Stimulated activated CD8-positive, alpha-beta memory T cell treated with anti-CD3 and anti-CD28 coated beads, Interleukin-7, amount 100 ng/mL, for 24 hours (primary cell): ENCODE measurements at places on chromosomes 16 and 17.

DNA sequence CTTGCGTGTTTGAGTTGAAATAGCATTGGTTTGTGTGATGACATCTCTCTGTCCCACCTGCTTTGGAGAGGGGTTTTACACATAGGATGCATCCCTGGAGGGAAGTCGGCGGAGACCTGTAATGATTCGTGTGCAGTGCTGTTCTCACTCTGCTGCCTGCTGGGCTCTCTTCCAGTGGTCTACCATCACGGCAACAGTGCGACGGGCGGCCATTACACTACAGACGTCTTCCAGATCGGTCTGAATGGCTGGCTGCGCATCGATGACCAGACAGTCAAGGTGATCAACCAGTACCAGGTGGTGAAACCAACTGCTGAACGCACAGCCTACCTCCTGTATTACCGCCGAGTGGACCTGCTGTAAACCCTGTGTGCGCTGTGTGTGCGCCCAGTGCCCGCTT, 41.1 kb upstream of the CRISPLD2 start:
- DNase-seq = no peak

DNA sequence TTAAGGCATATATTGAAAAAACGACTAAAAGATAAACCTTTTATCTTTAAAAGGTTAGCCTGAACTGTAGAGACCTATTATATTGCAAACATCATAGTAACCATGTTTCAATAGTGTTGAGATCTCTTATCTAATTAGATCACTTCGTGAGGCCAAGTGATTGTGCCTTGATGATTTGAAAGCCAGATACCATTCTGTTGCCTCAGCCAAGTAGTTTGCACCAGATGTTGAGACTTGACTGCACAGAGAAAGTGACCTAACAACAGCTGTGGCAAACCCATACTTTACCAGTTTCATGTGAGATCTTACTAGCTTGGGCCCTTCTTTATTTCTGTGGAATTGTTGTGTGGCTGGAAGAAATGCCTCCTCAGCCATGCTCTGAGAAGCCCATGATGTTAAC, 717.3 kb downstream of the KCNJ2 start:
- DNase-seq = no peak

- DNase-seq = no peak
These were observed 2.3 kb downstream of the C16orf54 start for GRCh38 chr16:29743475-29743826.

GRCh38 chr17:42883802-42884558, 16.6 kb upstream of the G6PC1 start:
- no peak for DNase-seq

GRCh38 chr17:70024253-70024652, 50.8 kb upstream of the KCNJ16 start:
- DNase-seq = no peak

GRCh38 chr17:64074704-64075426, 54.4 kb upstream of the ICAM2 start:
- DNase-seq = no peak

DNA sequence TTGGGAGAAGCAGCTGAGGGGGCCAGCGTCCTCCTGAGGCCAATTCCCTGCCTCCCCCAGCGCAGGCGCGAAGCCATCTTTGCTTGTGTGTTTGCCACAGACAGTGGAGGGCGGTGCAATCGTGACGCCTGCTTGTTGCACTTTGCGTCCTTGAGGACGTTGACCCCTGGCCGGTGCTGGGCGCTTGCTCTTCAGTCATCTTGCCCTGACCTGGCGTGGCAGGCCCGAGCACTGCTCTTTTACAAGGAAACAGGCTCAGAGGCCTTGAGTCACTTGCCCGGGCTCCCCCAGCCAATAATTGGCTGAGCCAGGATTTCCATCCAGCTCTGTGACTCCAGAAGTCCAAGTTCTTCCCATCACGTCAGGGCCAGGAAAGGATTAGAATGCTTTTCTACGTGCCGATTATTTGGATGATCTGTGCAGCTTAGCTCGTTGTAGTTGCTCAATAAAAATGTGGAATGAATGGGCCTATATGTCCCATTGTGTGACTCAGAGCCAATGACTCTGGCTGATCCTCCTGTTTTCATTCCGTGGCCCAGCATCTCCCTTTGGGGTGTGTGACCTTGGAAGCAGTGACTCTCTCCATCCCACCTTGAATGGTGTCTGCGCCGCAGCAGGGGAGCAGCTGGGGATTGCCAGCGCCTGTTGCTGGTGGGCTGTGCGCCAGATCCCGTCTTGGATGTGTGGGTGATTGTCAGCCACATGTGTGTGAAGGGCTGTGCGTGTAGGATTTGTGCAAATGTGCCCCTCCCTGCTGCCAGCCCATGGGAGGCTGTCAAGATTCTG, 214.1 kb downstream of the SEC14L1 start:
- DNase-seq = no peak

DNA sequence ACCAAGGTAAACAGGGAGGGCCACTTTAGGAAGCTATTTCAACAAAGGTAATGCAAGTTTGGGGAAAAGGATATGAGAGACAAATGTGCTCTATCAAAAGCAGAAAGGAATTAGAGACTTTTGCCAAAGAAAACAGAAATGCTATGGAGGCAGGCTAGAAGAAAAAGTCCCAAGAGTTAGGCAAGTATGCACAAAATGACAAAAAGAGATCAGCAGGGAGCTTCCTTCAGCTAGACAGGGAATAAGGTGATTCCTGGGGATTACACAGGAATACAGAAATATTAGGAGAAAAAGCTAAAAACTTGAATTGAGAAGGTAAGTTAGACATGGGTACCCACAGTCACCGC, 2.4 kb downstream of the FXR2 start:
- DNase-seq = no peak

GRCh38 chr16:19831678-19832077, 53.0 kb downstream of the GPRC5B start:
- DNase-seq = no peak
